Colonic mucosa (tissue), 4 donors: ENCODE measurements at places on chromosomes 2 and 18. TPM values are rescaled to one million over a fixed set of nuclear protein-coding genes. Genes with fewer than 3 reads are reported as not detected.
A peak's percentile ranks its signal among the peaks of the same experiment; 100 is the strongest.

DNA sequence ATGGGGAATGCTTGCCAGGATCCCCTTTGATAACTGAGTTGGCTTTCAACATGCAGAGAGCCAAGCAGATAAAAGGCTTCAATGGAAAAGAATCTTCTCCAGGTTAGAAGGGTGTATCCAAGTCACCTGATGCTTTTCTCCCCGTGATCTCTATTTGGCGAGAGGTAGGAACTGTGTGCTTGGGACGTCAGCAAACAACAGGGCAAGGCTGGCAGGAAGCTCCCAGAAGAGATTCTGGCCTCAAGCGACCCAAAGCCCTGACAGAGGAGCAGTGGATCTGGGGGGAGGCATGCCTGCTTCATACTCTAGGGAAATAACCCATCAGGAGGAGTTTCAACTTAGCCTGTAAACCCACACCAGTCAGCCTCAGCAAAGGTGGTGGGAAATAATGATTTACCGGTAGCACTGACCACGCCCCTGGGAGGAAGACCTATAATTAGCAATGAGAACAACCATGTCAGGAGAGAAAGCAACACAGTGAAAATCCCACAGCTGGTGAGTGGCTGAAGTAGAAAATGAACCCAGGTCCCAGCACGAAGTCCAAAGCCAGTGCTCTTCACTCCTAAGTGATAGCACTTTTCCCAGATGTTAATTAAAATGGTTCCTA, 76.3 kb upstream of the SEC11C start:
- H3K4me3 ChIP-seq: no peak overlapping the region
- H3K4me1 ChIP-seq: no peaks in the 10 kb centered on the region
- DNase-seq: no peak
- H3K27ac ChIP-seq: no peak overlapping the region
- H3K36me3 ChIP-seq: no peaks in the 10 kb centered on the region

GRCh38 chr2:23381084-23381483, 3.9 kb upstream of the KLHL29 start:
- no peak for DNase-seq
- no peaks in the 10 kb centered on the region for H3K27me3 ChIP-seq
- H3K4me3 ChIP-seq: no peak overlapping the region
- H3K36me3 ChIP-seq: no peaks in the 10 kb centered on the region
- H3K4me1 ChIP-seq: no peaks in the 10 kb centered on the region
- no peak overlapping the region for H3K27ac ChIP-seq

DNA sequence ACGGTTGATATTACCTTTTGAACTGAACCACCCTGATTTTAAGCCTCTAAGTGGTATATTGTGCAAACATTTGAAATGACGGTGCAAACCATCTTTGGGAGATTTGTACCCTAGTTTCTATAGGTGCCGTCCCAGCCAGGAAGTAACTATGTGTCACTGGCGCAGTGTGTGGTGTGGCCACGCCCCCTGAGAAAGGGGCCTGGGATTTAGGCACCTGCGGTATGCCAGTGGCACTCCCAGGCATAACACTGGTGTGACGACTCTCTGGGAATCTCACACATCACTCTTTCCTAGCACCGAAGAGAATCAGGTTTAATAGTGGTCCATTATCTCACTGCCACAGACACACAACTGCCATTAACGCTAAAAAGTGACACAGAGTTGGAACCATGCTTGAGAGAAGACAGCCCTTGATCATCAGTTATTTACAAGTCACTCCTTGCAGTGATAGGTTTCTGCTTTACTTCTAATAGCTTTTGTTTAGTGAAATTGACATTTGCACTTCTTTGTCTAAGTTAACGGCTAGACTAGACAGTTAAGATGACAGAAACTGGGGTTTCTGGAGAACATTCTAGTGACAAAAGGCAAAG, 11.1 kb downstream of the AQP4 start:
- no peak overlapping the region for H3K4me3 ChIP-seq
- no peaks in the 10 kb centered on the region for H3K4me1 ChIP-seq
- no peaks in the 10 kb centered on the region for H3K27me3 ChIP-seq
- no peaks in the 10 kb centered on the region for H3K36me3 ChIP-seq
- no peak for DNase-seq

GRCh38 chr2:46304635-46305034, 7.4 kb downstream of the EPAS1 start:
- H3K4me3 ChIP-seq: no peak overlapping the region
- H3K36me3 ChIP-seq: no peaks in the 10 kb centered on the region
- no peaks in the 10 kb centered on the region for H3K27me3 ChIP-seq
- peaks cover 23% of the 10 kb centered on the region for H3K4me1 ChIP-seq

DNA sequence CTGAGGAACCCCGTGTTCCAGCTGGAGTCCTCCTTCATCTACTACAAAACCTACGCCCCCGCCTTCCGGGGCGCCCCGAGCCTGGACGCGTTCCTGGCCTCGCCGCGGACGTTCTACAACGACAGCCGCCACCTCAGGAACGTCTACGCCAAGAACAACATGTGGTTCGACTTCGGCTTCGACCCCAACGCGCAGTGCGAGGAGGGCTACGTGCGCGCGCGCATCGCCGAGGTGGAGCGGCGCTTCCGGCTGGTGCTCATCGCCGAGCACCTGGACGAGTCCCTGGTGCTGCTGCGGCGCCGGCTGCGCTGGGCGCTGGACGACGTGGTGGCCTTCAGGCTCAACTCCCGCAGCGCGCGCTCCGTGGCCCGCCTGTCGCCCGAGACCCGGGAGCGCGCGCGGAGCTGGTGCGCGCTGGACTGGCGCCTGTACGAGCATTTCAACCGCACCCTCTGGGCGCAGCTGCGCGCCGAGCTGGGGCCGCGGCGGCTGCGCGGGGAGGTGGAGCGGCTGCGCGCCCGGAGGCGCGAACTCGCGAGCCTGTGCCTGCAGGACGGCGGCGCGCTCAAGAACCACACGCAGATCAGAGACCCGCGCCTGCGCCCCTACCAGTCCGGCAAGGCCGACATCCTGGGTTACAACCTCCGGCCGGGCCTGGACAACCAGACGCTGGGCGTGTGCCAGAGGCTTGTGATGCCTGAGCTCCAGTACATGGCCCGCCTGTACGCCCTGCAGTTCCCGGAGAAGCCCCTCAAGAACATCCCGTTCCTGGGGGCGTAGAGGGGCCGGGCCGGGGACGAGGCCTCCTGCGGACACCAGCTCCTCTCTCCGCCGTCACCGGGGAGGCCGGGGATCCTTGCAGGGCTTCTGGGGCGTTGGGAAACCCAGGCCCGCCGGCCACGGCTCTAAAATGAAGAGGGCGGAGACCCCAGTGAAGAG, 5.3 kb upstream of the NEU4 start:
- DNase-seq: peak; percentile 26
- H3K27me3 ChIP-seq: peaks cover 6% of the 10 kb centered on the region
- no peaks in the 10 kb centered on the region for H3K4me1 ChIP-seq
- H3K4me3 ChIP-seq: peak overlapping the region; percentile 20

VIT gene
- total RNA-seq: 0.21 TPM

DNA sequence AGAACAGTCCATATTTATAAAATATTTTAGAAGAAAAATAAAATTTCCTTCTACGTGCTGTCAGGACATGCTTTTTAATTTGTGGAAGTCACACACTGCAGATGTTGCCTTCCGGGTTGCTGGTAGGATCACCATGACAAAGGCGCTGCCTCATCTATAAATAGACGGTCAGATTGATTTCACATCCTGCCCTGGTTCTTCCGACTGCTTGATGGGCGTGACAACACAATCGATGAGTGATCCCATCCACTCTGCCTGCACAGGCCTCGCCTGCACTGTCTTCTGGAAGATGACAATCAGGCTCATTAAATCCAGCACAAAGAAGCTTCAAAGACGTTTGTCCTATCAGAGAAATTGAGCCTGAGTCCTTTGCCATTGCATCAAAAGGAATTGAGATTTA, 318.9 kb upstream of the TRIB2 start:
- no peak for DNase-seq
- H3K36me3 ChIP-seq: no peaks in the 10 kb centered on the region
- H3K27me3 ChIP-seq: no peaks in the 10 kb centered on the region
- no peaks in the 10 kb centered on the region for H3K4me1 ChIP-seq
- H3K27ac ChIP-seq: no peak overlapping the region

DNA sequence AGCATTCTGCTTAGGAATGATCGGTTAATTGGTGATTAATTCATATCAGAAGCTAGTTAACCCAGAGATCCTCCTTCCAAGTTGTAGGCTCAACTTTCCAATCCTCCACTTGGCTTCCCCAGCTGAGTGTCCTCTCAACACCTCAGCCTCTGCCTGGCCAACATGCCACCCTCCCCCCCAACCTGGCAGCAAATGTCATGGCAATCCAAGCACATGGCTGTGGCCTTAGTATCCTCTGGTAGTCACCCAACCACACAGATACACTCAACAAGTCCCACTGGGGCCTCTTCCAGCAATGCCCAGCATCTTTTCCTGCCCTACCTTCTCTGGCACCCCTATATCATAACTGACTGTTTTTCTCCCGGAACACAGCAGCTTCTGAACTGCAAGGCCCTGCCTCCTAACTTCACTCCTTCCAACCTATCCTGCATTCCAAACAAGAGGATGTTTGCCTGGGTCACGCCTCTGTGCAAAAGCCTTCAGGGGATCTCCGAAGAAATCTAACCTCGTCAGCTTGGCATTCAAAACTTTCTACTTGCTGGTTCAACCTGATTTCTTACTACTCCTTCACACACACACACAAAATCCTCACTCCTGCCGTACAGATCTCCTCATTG, 195.0 kb downstream of the CYP26B1 start:
- H3K27ac ChIP-seq: no peak overlapping the region
- no peaks in the 10 kb centered on the region for H3K4me1 ChIP-seq
- H3K36me3 ChIP-seq: no peaks in the 10 kb centered on the region
- no peak for DNase-seq
- H3K27me3 ChIP-seq: no peaks in the 10 kb centered on the region

DNA sequence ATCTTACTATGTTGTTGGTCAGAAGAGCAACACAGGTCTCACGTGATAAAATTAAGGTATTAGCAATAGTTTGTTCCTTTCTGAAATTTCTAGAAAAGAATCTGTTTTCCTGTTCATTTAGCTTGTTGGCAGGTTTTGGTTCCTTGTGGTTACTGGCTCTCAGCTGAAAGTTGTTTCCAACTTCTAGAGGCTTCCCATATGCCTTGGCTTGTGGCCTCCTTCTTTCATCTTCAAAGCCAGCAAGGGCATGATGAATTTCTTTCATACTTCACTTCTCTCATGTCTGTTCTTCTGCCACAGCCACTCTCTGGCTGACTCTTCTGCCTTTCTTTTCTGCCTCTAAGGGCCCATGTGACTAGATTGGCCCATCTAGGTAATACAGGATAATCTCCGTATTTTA, 193.7 kb downstream of the TRIB2 start:
- no peaks in the 10 kb centered on the region for H3K4me1 ChIP-seq
- no peaks in the 10 kb centered on the region for H3K27me3 ChIP-seq
- no peak for DNase-seq
- no peaks in the 10 kb centered on the region for H3K36me3 ChIP-seq
- no peak overlapping the region for H3K27ac ChIP-seq
- no peak overlapping the region for H3K4me3 ChIP-seq

- H3K4me3 ChIP-seq: peak overlapping the region; percentile 20
- peaks cover 60% of the 10 kb centered on the region for H3K27me3 ChIP-seq
- peak; percentile 17 for DNase-seq
- no peaks in the 10 kb centered on the region for H3K36me3 ChIP-seq
Observed at GRCh38 chr2:161427664-161428587, 11.8 kb downstream of the TBR1 start.

- H3K36me3 ChIP-seq: no peaks in the 10 kb centered on the region
- no peaks in the 10 kb centered on the region for H3K4me1 ChIP-seq
- DNase-seq: no peak
Observed at GRCh38 chr2:70399046-70399445, 97.2 kb upstream of the FAM136A start.

DNA sequence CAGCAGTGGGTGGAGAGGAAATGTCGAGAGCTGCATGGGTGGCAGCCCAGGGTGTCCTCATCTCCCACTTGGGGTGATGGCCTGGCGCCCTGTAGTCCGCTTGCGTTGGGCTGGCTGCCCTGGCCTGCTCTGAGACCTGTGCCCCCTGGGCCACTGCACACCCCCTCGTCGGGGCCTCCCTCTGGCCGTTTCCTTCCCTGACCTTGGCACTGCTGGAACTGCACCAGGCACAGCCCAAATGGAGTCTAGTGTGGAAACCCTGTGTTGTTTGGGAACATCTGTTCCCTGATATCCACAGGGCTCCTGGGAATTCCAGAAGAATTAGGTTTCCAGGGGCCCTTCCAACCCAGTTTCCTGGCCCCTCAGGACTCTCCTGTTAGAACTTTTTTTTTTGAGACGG, 13.9 kb downstream of the EFHD1 start:
- H3K36me3 ChIP-seq: no peaks in the 10 kb centered on the region
- H3K27ac ChIP-seq: no peak overlapping the region
- no peak overlapping the region for H3K4me3 ChIP-seq
- DNase-seq: no peak

PTPN18 gene
- total RNA-seq: 160 TPM

GFPT1 gene
- 289 TPM for total RNA-seq

MDH1B gene
- total RNA-seq: 0.37 TPM

ANKRD62 gene
- 0.19 TPM for total RNA-seq

- no peaks in the 10 kb centered on the region for H3K36me3 ChIP-seq
- DNase-seq: no peak
- peaks cover 40% of the 10 kb centered on the region for H3K27me3 ChIP-seq
Observed at GRCh38 chr2:232524771-232525170, 1.2 kb upstream of the CHRND start.

GRCh38 chr2:167817908-167818307, 429.5 kb downstream of the STK39 start:
- H3K27me3 ChIP-seq: no peaks in the 10 kb centered on the region
- no peaks in the 10 kb centered on the region for H3K4me1 ChIP-seq
- no peak for DNase-seq
- no peak overlapping the region for H3K27ac ChIP-seq
- H3K36me3 ChIP-seq: no peaks in the 10 kb centered on the region

UGT1A4 gene
- total RNA-seq: 0.93 TPM

DNA sequence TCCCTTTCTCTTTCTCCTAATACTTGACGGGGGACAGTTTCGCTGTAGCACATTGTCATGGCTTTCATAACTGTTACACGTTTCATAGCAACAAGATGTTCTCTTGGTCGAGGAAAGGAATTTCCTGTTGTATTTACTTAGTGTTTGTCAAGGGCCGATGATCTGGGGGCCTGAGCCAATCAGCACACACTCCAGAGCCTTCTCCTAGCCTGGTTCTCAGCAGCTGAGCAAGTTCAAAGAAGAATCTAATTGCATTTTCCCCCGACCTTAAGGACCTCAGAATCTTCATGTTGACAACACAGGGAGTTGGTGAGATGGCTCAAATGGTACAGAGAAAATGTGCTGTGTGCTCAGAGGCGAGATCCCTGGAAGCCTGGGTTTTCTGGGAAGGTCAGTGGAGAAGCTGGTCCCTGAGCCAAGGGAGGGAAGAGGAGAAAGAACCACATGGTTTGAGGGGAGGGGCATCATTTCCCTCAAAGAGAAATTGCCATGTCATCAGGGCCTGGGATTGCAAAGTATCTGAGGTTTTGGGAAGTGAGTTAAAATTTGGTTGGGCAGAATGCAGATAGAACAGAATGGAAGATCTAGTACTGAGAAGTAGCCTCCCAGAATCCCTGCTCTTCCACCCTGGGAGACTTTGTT, 76.9 kb upstream of the AGAP1 start:
- H3K27me3 ChIP-seq: no peaks in the 10 kb centered on the region
- H3K36me3 ChIP-seq: no peaks in the 10 kb centered on the region
- no peak overlapping the region for H3K4me3 ChIP-seq
- no peak for DNase-seq
- H3K4me1 ChIP-seq: no peaks in the 10 kb centered on the region
- no peak overlapping the region for H3K27ac ChIP-seq
